A673 (cell line): ENCODE measurements at places on chromosomes 3 and 15.

- DNase-seq, result no peak
Measured at GRCh38 chr3:51773529-51774056, 5.4 kb downstream of the IQCF6 start.

GRCh38 chr3:169581633-169582032 lies 81.9 kb downstream of the MECOM start:
- no peak for DNase-seq

DNA sequence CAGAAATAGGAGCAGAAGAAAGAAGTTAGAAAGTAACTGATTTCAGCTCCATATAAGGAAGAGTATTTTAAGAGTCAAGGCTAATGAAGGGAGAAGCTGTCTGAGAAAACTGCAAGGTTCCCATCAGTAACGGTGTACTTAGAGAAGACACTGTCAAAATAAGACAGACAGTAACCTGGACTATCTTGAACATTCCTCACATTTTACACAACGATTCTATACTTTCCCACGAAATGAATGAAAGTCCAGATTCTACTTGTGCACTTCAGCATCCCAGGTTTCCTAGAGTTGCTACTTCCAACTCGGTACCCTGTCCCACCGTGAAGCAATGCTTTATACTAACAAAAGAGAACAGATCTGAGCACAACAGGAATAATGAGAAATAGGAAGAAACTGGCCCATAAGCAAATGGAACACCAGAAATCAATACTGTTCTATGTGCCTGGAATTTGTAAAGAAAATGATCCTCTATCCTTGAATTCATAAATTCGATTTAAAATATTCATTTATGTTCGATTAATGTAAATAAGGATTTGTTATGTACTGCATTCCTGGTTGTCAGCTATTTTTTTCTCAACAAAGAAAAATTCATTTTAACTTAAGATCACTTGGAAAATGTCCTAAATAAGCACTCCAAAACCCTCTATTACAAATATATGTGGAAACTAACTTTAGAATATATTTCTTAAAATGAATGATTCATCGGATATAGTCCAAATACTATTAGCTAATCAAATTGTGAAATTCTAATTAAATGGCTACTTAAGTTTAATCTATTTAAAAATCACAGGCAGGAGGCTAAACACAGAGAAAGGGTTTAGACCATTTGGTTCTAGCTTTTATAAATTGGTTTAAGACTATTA lies 1.5 kb downstream of the C3orf70 start:
- no peak for DNase-seq

DNA sequence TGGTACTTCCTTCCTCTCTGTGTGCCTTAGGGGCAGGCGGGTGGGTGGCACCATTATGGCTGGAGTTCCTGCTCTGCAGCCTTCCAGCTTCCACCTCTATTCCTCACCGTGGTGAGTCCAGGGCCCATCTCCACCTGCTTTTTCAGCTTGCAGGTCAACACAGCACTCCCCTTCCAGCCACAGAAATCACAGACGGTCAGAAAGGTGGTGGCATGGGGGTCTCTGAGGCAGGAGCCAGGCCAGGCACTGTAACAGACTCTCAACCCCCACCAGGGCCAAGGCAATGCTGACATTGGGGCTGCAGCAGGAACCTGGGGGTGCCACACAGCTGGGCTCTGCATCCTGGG lies 16.6 kb downstream of the KLF15 start:
- DNase-seq, result no peak

DNA sequence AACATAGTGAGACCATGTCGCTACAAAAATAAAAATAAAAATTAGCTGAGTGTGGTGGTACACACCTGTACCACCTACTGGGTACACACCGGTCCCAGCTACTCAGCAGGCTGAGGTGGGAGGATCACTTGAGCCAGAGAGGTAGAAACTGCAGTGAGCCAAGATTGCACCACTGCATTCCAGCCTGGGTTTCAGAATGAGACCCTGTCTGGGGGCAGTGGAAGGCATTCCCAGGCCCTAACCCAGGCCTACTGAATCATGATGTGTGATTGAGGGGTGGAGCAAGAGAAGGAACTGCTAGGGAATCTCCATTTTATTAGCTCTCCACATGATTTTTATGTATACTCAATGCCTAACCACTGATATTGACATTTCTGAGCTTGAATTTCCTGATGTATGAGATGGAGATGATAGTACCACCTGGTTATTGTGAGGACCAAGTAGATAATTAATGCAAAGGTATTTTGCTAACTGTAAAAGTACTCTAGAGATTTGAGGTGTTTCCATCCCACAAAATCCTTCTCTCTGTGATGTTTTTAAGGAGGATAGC lies 169.5 kb upstream of the UMPS start:
- DNase-seq, result no peak

DNA sequence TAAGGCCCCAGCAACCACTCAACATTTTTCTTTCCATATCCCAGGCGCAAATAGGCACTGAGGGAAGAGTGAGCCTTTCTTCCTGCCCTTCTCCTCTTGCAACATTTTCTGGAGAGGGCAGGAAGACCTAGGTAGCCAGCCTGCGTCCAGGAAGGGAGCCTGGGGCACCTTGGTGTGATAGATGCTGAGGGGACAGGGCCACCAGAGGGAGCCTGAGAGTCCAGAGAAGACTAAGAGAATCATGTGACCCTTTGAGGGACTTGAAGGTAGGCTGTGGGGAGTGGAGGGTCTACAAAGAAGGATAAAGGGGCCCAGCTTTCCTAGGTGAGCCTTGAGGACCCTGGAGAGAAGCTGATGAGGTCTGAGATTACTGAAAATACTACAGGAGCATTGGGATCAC lies 346.6 kb downstream of the CNTN6 start:
- peak; percentile 5 for DNase-seq

DNA sequence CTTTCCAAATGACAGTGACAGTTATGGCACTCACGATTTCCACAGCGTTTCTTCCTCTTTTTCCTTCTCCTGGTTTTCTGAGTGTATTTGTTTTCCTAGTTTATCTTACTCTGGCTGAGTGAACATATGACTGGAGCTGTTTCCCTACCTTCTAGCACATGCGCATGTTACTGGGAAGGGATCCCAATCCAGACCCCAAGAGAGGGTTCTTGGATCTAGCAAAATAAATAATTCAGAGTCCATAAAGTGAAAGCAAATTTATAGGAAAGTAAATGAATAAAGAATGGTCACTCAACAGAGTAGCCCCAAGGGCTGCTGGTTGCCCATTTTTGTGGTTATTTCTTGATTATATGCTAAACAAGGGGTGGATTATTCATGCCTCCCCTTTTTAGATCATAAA lies 23.8 kb downstream of the METTL6 start:
- DNase-seq, result no peak

DNA sequence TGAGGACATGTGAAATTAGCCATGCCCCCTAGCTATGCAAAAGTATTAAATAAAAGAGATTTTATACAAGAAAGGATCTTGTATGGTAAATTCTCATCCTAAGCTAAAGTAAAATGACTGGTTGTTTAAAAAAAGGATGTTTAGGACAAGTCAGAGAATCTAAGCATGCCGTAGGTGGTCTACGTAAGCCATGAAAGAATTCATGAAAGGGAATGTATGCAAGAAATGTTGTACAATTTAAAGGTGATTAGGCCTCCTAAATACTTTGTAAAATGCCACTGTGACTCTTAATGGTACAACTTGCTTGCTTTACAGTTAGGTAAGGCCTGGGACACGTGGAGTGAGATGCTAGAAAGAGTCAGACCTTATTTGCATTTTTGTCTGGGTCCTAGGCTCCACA lies 209.0 kb downstream of the EFHB start:
- DNase-seq, result no peak

- no peak for DNase-seq
Measured at GRCh38 chr15:83204697-83205096, 2.9 kb downstream of the HDGFL3 start.

DNA sequence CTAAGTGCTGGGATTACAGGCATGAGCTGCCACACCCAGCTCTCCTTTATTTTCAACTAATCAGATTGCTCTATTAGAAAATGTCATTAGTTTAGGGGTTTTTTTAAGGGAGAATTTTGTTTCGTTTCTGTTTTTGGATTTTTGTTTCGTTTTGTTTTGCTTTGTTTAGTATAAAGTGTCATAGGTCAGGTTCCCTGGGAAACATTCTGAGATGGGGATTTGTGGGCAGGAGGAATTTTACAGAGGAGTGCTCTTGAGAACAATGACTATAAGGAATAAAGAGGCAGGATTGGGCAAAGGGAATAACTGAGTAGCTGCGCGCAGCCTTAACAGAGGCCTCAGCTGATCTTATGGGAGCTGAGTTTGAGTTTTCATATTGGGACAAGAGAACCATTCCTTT lies 86.8 kb upstream of the NR2F2 start:
- no peak for DNase-seq

GRCh38 chr3:151225040-151225975 lies 22.3 kb upstream of the GPR171 start:
- DNase-seq, result no peak

DNA sequence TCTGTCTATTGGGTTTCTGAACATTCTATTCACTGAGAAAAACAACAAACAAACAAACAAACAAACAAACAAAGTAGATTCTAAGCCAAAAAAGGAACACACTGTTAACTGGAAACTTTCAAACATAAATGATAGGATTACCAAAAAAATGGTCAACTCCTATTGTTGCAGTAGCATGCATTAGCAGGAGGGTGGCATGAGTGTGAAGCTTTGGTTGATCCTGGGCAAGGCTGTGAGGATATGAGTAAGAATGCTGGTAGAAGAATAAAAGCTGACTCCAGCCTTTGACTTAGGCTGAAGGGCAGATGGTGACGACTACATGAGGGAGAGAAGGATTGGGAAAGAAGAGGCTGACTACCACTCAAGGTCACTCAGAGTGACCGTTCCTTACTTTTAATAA lies 810.3 kb downstream of the VGLL3 start:
- peak; percentile 23 for DNase-seq

DNA sequence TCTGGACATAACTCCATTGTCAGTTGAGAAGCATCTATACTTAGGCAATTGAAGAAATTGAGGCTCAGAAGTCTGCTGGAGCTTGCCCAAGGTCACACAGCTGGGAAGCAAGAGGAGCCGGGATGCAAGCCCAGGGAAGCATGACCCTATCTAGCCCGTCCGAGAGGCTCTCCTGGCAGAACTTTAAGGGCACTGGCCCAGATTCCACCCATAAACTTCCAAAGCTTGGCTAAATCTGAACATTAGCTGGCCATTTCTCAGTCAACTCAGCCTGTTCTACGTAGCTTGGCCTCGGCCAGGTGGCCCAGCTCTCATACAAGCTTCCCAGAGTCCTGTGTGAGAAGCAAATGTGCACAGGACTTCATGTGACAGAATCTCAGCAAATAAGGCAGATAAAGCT lies 75.8 kb downstream of the LRIG1 start:
- no peak for DNase-seq

DNA sequence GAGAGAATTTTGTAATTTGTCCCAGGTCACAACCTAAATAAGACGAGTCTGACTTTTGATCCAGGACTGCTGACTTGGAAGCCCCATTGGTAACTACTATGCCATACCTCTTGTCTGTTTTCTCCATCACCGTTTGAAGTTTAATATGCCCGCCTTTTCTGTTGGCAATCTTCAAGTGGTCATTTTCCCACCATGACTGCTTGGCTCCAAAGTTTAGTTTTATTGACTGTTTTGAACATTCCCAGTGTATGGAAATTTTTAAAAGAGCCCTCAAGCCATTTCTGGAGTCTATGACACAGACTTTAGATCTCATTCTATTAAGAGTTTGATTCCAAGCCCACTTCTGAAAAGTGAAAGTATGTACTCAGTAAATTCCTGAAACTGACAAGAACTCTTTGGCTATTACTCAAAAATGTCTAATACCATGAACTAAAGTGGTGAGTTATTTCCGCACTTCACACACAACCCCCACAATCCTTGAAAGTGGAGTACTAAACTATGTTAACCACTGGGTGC lies 136.7 kb upstream of the ADAMTS9 start:
- no peak for DNase-seq

DNA sequence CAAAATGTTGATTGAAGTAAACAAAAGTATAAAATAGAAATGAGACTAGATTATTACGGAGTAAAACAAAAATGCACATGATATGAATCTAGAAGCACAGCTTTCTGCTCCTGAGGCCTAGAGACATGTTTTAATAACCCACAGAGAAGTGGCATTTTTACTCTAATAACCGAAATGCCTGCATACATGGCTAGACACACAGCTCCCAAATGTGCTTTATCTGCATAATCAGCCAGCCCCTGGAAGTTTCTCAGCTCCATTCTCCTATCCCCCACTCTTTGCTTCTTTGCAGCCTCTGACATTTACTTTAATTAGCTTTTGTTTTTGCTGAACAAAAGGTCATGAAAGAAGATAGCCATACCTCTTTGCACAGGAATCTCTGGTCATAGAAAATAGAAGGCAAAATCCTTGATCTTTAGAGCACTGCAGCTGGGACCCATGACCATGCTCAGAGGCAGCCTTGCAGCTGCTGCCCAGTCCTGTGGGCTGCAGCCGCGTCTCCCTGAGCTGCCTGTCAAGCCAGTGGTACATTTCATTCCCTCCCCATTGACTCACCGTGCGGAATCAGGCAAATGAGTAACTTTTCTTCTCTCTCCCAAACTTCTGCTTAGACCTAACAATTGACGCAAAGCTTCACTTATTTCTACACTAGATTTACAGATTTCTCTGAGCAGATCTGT lies at the start of gene VEPH1:
VEPH1 (minus strand) TSS at position 501 of the 680 bp plus-strand sequence. CDS start 8,067 bp downstream, outside the sequence.
- no peak for DNase-seq

DNA sequence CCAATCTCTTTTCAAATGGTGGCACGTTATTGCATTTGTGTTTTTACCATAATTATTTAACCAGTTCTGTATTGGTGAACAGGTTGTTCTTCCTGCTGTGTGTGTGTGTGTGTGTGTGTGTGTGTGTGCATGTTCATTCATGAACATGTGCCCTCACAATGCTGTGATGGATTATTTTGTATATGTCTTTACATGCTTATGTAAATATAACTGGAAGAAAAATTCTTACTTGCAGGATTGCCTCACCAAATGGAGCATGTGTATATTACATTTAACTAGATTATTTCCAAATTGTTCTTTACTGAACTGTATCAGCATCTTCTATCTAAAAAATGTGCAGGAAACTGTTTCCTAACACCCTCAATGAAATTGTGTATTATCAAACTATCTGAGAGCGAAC lies 175.2 kb upstream of the ZPLD1 start:
- no peak for DNase-seq

DNA sequence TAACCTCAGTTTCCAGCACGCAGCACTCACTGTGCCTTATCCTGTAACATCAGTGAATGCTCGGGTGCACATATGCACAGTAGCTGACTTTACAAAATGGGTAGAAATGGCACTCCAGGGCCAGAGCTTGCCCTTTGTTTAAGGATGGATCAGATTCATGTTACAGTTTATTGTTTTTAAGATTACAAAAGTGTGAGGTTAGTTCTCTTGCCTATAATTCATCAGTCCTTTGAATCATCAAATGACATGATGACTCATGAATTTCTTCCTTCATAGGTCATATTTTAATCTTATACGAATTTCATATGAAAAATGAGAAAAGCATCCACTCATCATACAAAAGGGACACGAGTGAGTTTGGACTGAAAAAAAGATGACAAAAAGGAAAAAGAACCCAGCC lies 545.3 kb downstream of the GBE1 start:
- no peak for DNase-seq

- no peak for DNase-seq
Measured at GRCh38 chr3:69203631-69204314, 81.4 kb upstream of the LMOD3 start.

- no peak for DNase-seq
Measured at GRCh38 chr3:178762385-178762784, 226.1 kb downstream of the KCNMB2 start.
